Ascending aorta (tissue), 2 donors: ENCODE measurements at places on chromosomes 7 and 10. TPM values are rescaled to one million over a fixed set of nuclear protein-coding genes. Genes with fewer than 3 reads are reported as not detected.

DNA sequence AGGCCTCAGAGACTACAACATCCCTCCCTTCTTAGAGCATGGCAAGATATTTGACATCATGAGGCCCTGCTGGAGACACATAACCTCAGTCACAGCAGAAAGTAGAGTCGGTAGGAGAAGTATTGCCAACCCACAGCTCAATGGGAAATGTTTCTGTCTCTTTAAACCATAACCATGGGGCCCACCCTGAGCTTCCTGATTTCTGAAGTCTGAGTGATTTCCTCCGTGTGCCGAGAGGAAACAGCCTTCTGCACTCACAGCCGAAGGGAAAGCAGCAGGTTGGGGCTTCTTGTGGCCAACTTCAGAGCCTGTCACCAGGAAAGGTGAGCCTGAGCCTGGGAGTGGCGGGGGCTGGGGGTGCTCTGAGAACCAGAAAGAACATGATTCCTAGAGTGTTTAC is at the start of gene GIMAP1:
GIMAP1 (plus strand) TSS at position 246 of the 400 bp plus-strand sequence. CDS start 2,435 bp downstream, outside the sequence.
- H3K4me3 ChIP-seq, result peak within 1 kb of the TSS; percentile 33
- H3K36me3 ChIP-seq, result no peaks in the 10 kb centered on the region
- peak within 1 kb of the TSS; percentile 26 for H3K27ac ChIP-seq
- no peaks in the 10 kb centered on the region for H3K27me3 ChIP-seq
- no peaks in the 10 kb centered on the region for H3K4me1 ChIP-seq

GRCh38 chr10:126128581-126128980 is 232.2 kb downstream of the FANK1 start:
- no peak overlapping the region for H3K27ac ChIP-seq
- H3K4me3 ChIP-seq, result no peak overlapping the region
- no peaks in the 10 kb centered on the region for H3K36me3 ChIP-seq
- H3K4me1 ChIP-seq, result no peaks in the 10 kb centered on the region
- H3K27me3 ChIP-seq, result no peaks in the 10 kb centered on the region

DNA sequence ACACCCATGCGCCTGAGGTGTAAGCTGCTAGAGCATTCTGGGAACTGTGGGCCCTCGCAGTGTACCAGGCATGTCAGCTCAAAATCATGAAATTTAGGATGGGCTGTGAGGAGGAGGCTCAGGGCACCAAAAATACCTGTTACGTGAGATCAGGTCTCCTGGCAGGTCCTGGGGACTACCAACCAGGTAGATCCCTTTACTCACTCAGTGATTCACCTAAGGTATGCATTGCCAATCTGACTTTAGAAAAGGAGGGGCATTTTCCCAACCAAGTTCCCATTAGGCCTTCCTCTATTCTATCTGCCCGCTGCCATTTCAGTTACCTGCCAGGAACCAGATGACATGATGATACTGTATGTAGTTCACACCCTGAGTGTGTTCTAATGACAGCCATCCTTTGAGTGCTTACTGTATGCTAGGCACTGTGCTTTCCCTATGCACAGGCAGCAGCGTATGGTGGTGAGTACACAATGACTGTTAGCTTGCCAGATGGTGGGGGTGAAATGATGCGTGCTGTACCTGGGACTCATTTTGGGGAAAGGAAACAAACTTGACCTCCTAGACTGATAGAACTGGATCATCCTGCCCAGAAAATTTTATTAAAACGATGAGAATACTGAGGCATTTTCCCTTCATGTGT is 62.0 kb downstream of the CFAP58 start:
- DNase-seq, result no peak
- no peak overlapping the region for H3K27ac ChIP-seq
- H3K4me1 ChIP-seq, result no peaks in the 10 kb centered on the region
- H3K27me3 ChIP-seq, result no peaks in the 10 kb centered on the region
- no peaks in the 10 kb centered on the region for H3K36me3 ChIP-seq
- no peak overlapping the region for H3K4me3 ChIP-seq

DNA sequence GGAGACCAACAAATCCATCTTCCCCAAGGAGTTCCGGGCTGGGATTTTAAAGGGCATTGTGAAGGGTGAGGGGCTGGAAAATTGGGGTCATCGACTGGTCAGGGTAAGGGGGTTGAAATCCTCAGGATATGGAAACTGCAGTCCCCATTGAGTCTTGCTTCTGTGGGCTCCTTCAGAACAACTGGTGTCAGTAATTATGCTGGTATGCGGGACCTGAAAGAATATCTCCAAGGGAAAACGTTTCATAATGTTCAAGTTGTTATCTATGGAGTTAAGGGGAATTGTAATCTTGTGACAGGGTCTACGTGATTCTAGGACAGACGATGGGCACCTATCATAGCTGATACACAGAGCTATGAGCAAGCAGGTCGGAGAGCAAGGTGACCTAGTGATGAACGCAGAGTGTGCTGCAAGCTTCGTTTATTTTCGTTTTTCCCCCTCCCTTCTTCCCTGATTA is 494 bp upstream of the RHBDD2 start:
- peak overlapping the region; percentile 67 for H3K4me3 ChIP-seq
- DNase-seq, result no peak
- H3K36me3 ChIP-seq, result peaks cover 26% of the 10 kb centered on the region

DNA sequence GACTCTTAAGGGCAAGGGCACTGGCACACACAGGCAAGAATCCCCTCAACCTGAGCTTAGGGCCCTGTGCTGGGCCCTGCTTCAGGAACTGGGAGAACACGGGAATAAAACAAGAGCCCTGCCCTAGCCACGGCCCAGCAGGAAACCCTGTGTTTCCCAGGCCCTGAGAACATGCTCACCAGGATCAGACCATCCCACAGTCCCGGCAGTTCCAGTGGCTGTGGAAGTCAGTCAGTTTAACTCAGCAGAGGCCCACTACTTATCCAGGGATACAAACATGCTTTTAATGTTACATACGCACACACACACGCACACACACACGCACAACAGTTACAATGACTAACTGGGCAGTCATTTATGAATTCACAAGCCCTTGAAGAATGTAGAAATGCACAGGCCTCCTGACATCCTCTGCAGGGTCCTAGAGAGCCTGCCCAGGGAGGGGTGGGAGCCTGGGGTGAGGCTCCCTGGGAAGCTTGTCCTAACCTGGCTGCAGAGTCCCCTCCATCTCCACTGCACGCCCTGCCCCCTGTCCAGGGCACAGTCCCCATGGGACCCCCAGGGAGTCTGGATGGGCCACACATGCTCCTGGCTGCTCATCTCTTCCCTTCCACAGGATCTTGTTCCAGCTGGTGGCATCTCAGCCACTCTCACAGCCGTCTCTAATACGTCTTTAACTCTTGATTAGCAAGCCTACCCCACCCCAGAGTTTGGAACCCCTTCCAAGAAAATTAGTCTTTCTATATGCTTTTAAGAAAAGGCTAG is 97.6 kb downstream of the TCERG1L start:
- H3K4me1 ChIP-seq, result no peaks in the 10 kb centered on the region
- DNase-seq, result no peak
- no peak overlapping the region for H3K4me3 ChIP-seq
- no peak overlapping the region for H3K27ac ChIP-seq
- H3K27me3 ChIP-seq, result no peaks in the 10 kb centered on the region

GRCh38 chr10:133278577-133279265 is 2.1 kb upstream of the ADAM8 start:
- no peak overlapping the region for H3K4me3 ChIP-seq
- DNase-seq, result no peak
- peaks cover 39% of the 10 kb centered on the region for H3K36me3 ChIP-seq
- H3K4me1 ChIP-seq, result no peaks in the 10 kb centered on the region
- H3K27ac ChIP-seq, result no peak overlapping the region

FAM25G gene
- total RNA-seq, result not detected

TMEM184A gene
- not detected for total RNA-seq

COX15 gene
- total RNA-seq, result 22.0 TPM
